ENCODE measurements at places on chromosomes 5 and 9. TPM values are rescaled to one million over a fixed set of nuclear protein-coding genes. Genes with fewer than 3 reads are reported as not detected.

DNA sequence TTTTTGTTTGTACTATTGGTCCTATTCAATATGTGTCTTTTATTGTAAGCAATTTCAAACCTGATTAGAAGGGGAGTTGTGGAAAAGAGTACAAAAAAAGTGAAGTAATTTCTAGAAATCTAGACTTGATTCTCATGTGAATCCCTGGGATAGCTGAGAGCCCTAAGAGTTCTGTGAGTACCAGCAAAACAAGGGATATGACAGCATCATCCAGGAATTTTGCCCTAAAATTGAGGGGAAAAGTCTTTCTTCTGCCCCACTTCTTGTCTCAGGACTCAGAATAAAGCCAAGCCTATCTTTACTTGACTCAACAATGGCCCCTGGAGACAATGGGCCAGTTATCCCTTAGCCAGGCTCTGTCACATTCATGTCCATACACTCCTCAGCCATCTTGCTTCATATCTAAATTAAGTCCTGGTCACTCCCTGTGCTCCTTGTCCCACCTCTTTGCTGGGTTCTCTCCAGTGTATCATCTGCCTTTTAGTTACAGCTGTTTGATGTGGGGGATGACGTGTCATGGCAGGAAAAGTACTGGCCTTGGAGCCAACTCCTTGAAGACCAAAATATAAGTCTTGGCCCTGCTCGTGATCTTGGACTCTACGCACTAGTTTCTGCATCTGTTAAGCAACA, 81.2 kb downstream of the ADAMTS12 start:
- no peak for DNase-seq

GRCh38 chr9:14251154-14252071, 62.5 kb downstream of the NFIB start:
- peak; percentile 46 for DNase-seq

- DNase-seq, result no peak
Observed at GRCh38 chr5:12258549-12258948, 354.3 kb upstream of the CTNND2 start.

GRCh38 chr9:78615372-78615771, 318.4 kb downstream of the PSAT1 start:
- no peak for DNase-seq

DNA sequence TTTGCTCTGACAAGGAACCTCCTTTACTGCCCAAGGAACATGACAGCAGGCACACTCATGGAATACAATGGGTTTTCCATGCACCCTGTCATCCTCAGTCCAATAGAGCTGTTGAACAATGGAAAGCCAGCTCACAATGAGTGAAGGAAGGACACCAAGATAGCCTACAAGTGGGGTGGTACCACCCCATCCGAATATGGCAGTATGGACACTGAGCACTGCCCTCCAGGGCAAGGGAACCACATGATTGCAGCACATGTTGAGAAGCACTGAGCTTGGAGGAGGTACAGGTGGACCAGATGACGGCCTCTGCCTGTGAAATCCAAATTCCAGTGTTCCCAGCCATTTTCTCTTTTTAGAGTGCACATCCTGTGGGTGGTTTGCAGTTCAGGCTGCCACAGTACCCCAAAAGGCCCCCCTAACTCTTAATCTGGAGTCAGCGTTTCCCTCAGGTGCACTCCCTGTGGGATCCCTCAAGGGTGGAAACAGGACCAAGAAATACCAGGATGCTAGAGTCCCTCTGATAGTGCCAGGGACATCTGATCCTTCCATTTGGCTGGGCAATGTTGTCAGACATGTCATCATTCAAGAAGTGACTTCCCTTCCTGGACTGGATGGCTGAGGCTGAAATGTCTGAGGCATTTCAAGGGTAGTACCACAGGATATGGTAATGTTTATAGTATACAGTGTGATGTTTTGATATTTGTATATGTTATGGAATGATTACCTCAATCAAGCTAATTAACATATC, 48.9 kb downstream of the SMC2 start:
- no peak for DNase-seq

DNA sequence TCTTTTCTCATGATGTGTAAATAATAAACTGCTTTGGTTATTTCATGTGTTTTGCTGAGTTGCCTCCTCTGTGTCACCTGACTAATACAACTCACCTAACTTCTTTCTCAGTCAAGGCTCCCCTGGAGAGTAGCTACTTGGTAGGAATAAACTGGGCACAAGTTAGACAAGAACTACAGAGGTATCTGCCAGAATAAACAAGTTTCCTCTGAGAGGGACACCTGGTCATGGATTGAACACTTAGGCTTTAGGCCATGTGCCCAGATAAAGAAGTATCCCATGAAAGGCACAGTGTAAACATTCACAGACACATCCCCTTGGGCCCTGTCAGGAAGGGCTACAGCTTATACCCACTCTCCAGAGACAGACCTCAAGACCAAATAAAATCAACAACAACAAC, 532.5 kb downstream of the KIF4B start:
- no peak for DNase-seq

DNA sequence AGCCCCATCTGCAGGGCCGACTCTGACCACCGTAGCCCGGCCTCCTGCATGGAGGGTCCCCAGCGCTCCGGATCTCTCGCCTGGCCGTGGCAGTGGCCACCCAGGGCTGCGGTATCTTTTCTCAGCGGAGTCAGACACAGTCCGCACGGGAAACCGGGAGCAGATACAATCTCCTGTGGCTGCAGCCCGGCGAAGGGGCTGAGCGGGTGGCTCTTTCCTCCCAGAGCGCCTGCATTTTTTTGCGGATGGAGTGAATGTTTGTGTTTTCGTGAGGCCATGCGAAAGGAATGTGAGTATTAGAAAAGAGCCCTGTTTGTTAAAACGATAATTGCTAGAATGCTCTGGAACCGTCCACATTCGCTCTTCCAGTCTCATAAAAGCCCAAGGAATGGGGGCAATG, 53.4 kb upstream of the PTCH1 start:
- DNase-seq, result no peak

DNA sequence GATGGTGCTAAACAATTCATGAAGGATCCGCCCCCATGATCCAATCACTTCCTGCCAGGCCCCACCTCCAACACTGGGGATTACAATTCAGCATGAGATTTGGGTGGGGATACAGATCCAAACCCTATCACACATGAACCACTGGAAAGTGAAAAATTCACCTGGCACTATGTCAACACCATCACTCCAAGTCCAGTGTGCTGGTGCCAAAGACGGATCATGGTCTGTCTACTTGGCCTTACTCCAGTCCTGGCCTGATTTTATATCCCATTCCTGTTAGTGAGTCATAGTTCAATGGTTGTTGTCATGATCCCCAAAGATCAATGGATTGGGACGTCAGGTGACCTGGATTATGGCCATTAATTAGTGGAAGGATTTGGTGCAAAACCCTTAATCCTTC, 147.4 kb upstream of the RPS23 start:
- DNase-seq, result no peak

DNA sequence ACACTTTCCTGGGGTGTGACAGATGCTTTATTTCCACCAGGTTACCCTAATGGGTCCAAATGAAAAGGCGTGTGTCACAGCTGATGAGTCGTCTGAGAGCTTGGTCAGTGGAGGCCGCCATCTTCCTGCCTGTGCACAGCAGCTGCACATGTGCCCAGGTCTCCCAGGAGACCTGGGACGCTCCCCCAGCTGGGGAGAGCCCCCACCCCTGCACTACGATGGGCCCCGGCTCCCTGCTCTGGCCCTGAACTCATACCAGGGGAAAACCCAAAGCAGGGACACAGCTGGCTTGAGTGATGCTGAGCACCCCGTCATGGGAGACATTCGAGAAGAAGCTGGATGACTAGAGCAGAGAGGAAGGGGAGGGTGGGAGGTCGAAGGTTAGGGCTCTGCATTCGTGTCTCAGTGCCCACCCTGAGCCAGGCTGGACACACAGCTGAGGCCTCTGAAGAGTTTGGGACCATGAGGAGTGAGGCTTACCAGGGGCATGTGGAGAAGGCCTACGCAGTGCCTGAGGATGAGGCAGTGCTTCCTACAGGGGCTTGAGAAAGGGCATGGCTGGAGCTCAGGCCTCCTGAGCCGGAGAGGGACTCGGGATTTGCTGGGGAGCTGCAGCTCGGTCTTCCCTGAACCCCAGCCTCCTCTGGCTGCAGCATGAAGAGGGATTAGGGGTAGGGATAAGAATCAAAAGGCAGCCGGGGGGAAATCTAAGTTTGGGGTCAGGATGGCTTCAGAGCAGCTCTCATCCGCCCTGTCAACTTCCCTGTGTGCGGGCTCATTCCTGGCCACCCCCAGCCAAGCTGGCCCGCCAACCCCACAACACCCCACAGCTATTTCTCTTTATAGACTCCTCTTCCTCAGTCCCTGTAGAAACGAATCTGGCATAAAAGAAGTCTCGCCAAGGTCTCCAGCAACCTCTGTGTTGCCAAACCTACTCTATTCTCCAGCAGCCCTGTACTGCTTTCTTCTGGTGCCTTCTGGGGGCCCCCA, 42.2 kb upstream of the RNU6ATAC start:
- DNase-seq, result no peak

GRCh38 chr5:107669096-107670031, 1.4 kb downstream of the EFNA5 start:
- DNase-seq, result peak; percentile 30

DNA sequence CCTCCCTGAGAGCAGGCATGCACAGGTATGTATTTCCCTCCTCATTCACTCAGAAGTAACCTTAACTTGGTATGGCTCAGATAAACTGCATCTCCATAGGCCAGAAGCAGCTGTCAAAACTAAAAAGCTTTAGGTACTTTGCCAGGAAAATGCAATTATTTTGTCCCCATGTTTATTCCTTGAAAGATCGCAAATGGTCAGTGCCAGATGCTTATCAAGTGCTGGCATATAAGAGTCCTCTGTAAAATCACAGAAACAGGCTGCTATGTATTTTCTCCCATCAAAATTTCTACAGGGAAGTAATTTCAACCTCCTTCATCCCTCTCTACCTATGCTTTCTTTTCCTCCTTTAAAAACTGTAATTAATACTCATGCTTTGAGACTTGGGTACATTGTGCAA, 12.7 kb downstream of the PCDHAC2 start:
- no peak for DNase-seq

- peak; percentile 11 for DNase-seq
Observed at GRCh38 chr5:87411973-87412629, 629 bp downstream of the CCNH start.

DNA sequence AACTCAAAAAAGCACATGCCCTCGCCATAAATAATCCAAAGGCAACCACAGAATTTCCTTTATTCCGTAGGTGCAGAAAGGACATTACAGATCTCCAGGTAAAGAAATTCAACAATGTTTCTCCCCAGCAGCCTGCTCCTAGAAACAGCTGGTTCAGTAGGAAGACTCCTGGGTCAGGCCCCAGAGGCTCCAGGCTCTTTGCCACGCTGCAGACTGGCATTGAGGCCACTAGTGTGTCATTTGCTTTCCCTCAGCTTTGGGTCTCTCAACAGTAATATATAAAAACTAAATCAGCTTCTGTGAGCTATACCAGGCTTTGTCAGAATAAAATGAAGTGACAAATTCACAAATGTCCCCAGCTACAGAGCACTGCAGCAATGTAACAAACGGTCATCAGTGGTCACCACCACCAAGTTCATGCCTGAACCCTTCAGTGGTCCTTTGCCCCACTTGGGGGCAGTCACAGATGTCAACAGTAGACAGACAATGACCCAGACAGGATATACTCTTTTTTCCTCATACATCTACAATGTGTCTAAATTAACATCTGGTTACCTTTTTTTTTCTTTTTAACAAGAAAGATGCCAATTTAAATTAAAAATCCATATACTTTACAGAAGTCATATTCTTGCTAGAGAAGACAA, 93.5 kb downstream of the MARCHF3 start:
- no peak for DNase-seq

- peak; percentile 51 for DNase-seq
Observed at GRCh38 chr5:177446200-177447065, at the start of gene PRR7. TSS of gene PRR7 (plus strand) at chr5:177446814. CDS start at chr5:177455068, 8,254 bp downstream.

DNA sequence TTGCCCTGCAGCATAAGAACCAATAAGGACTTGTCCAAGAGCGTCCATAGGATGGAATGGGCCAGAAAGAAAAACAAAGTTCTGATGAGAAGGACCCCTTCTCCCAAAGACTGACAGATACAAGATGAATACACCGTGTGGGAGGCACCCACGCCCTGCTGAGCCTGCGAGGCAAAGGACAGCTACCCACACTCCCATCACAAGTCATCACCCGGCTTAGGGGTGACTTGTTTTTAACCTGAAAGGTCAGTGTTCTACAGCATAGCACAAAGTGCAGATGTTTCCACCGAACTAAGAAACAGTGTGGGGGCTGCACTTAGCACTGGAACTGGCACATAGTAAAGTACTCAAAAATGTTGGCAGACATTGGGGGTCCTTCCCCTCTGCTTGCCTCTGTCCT, 13.9 kb downstream of the TNIP1 start:
- no peak for DNase-seq

- DNase-seq, result no peak
Observed at GRCh38 chr5:169595172-169595820, 11.7 kb downstream of the SPDL1 start.

GRCh38 chr9:131598121-131598520, 52.8 kb downstream of the PRRT1B start:
- no peak for DNase-seq

DNA sequence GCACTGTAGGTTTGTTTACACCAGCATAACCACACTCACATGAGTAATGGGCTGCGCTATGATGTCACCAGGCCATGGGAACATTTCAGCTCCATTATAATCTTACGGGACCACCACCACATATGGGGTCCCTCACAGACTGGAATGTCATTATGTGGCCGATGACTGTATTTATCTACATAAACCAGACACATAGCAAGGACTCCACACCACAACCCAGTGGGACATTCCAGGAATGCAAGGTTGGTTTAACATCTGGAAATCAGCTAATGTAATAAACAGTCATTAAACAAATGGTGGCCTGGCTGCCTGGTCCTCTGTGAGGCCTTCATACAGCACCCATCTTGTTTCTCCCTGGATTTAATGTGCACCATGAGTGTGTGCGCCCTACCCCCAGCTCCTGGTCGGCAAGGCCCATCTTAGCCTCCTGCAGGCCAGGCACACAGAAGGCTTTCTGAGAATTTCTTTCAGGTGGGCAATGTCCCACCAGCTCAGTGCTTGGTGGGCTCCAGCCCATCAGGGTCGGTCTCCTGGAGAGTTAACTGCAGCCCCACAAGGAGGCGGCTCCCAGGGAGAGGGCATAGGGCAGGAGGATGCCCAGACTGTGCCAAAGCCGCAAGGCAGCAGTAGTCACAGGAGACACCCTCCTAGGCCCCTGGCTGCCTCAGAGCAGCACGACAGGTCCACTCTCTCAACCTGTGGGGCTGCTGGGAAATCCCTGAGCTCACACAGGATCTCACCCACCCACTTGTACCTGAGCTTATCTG, 35.9 kb upstream of the SARDH start:
- DNase-seq, result no peak

GRCh38 chr9:124000784-124001457, 10.6 kb upstream of the LHX2 start:
- no peak for DNase-seq

GRCh38 chr9:105195259-105195658, 49.2 kb upstream of the SLC44A1 start:
- no peak for DNase-seq

The C9orf153 gene
- total RNA-seq, result 0.40 TPM

The INPP5E gene
- 8.6 TPM for total RNA-seq

The FOXI1 gene
- not detected for total RNA-seq

The MYOZ3 gene
- total RNA-seq, result not detected

The GARIN3 gene
- not detected for total RNA-seq

The PCDHGA5 gene
- total RNA-seq, result 0.62 TPM

The EQTN gene
- not detected for total RNA-seq

The FBN2 gene
- 29.8 TPM for total RNA-seq

The PCDHB16 gene
- 0.32 TPM for total RNA-seq

The CNTNAP3 gene
- 3.9 TPM for total RNA-seq

The SECISBP2 gene
- total RNA-seq, result 56.1 TPM

Data from NCI-H460 (cell line).